T follicular helper cell (primary cell): ENCODE measurements at places on chromosomes 13 and 19.
A peak's percentile ranks its signal among the peaks of the same experiment; 100 is the strongest.

- DNase-seq: peak; percentile 87
Measured at GRCh38 chr13:40770934-40771618, at the start of gene MRPS31. MRPS31 (minus strand) TSS chr13:40771190; CDS start chr13:40771136, 54 bp downstream.

DNA sequence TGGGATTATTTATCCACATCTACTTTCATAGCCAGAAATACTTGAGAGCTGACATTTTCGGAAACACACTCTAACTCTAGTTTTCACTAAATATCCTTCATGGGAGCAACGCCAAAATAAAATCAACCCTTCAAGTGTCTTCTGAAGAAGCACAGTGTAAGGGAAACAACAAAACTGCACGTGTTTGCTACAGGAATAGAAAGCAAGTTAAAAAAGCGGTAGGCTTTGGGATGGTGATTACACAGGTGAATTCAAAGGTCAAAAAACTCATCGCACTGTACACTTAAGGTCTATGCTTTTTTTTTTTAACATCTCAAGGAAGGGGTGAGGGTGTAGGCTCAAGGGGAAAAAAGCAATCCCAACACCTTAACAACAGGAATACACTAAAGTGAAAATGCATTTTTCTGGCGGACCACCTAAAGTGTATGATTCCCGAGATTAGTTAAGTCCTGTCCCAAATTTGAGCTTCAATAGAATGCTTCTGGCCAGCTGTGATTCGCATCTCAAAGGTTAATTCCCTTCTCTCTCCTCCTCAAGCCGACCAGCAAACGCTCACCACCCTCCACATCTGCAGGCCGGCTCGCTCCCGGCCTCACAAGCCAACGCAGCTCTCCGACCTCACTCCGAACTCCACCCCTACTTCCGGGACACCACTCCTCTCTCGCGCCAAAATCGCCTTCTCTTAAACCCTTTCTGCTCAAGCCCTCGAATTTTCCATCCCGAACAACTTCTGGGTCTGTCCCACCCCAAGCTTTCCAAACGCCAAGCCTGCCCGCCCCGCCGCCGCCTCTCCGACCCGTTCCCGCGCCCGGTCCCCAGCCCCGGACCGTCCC lies 1.1 kb downstream of the ARGLU1 start:
- DNase-seq: no peak

DNA sequence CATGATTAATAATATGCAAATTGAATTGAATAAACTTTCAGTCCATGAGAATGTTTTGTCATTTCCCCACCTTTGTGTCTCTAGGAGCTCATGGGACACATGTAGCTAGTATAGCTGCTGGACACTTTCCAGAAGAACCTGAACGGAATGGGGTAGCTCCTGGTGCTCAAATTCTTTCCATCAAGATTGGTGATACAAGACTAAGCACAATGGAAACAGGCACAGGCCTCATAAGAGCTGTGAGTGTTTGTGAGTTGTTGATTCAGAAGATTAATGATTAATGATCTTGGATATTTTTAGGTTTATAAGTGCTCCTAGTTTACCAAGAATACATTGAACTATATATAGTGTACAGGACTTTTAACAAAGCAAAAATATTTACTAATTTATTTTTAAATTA lies 30.1 kb downstream of the TPP2 start:
- no peak for DNase-seq

- no peak for DNase-seq
Measured at GRCh38 chr13:113741191-113741668, 17.8 kb upstream of the TMEM255B start.

GRCh38 chr19:18013210-18014111 lies 5.5 kb downstream of the ARRDC2 start:
- DNase-seq: no peak

DNA sequence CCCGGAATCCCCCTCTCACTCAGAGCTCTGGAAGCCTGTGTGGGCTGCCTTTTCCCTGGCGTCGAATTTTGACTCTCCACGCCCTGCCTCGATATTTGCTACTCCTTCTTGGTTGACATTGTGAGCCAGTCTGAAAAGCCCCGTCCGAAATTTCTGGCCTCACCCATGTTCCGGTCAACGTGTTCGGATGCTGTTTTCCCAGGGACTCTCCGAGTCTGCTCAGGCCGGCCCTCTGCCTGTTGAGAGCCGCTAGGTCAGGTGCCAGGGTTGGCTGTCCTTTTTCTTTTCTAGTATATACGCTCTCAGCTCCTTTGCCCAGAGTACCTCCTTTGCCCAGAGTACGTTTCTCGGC lies 6.8 kb upstream of the DGKH start:
- no peak for DNase-seq

DNA sequence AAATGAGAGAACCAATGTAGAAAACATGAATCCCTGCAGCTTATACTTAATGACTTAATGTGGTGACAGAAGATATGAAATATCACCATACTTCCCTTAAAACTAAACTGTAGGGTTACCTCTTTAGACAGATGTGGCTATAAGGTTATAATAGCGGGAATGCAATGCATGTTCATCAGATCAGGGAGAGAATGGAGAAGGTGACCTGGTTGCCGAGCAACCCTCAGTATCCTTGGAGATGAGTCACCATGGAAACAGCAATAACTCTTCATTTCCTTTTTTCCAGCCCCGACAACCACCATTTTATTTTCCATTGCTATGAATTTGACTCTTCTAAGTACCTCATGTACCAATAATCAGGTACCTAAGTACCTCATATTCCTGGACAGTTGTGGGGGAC lies 28.0 kb upstream of the ZNF835 start:
- no peak for DNase-seq

DNA sequence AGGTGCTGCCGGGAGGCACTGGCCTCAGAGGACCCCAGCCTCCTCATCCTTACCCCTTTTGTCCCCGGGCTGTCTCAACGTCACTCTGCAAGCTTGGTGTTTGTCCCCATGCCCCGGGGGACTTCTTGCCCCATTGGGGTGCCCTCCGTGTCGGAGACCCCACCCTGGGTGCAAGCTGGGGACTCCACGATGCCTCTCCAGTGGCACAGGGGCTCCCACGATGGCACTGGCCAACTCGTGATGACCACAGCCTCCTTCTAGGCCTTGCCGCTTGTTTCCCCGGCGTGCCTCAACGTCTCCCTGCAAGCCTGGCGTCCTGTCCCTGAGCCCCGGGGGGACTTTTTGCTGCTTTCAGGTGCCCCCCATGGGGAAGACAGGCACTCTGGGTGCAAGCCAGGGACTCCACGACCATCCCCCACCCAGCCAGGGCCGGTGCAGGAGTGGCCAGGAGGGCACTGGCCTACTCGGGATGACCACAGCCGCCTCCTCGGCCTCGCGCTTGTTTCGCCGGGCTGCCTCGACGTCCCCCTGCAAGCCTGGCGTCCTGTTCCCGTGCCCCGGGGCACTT lies 237.0 kb downstream of the TUBA3C start:
- DNase-seq: no peak

DNA sequence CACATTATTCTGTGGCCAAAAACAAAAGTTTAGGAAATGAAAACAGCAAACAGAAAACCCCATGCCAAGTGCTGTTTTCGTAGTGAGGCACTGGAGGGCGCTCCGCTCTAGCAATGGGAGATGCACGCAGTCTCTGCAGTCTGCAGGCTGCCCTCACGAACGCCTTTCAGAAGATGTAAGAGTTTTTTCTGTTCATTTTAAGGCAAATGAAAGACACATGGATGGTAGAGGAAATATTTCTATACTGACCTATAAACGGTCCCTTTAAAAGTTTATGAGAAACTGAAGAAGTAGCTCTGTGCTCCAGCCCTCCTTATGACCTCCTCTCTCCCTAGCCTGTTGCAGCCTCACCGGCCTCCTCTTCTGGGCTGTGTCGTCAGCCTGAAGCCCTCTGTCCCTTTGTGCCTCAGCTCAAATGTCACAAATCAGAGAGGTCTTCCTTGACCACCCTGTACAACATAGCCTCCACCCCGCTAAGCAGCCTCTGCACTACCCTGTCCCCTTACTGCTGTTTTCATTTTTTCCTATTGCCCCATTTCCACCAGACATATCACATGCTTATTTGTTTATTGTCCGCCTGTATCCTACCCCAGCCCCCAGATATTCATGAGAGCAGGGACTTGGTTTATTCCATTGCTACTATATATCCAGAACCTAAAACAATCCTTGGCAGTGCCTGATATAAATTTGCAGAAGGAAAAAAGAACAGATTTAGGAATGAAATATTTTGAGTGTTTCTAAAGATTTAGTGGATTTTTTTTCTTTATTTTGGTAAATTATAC lies 116.4 kb downstream of the TM9SF2 start:
- DNase-seq: no peak

DNA sequence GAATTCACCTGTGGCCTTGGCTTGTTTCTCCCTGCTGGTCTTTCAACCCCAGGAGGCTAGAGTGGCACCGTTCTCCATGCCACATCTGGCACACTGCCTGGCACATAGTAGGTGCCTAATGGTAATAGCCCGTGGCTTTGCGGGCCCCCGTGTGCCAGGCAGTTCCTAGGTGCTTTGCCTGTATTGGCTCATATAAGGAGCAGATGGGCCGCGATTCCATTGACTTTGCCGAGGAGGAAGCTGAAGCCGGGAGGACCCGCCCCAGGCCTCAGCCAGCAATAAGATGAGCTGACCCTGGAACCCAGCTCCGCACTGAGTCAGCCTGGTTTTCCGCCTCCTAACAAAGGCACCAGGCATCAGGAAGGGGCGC lies 807 bp downstream of the PGLYRP1 start:
- DNase-seq: no peak

DNA sequence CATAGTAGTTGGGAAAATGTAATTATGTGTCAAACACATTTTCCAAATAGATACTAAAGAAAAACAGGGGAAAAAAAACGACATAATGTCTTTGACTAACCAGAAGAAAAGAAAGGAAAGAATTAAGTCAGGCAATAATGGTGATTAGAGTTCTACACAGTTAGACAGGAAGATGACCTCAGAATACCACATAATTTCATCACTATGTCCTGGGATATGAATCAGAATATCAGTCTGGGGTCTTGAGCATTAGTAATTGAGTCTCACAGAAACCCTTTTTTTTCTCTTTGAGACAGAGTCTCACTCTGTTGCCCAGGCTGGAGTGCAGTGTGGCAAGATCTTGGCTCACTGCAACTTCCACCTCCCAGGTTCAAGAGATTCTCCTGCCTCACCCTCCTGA lies 503.4 kb downstream of the SLITRK1 start:
- no peak for DNase-seq

DNA sequence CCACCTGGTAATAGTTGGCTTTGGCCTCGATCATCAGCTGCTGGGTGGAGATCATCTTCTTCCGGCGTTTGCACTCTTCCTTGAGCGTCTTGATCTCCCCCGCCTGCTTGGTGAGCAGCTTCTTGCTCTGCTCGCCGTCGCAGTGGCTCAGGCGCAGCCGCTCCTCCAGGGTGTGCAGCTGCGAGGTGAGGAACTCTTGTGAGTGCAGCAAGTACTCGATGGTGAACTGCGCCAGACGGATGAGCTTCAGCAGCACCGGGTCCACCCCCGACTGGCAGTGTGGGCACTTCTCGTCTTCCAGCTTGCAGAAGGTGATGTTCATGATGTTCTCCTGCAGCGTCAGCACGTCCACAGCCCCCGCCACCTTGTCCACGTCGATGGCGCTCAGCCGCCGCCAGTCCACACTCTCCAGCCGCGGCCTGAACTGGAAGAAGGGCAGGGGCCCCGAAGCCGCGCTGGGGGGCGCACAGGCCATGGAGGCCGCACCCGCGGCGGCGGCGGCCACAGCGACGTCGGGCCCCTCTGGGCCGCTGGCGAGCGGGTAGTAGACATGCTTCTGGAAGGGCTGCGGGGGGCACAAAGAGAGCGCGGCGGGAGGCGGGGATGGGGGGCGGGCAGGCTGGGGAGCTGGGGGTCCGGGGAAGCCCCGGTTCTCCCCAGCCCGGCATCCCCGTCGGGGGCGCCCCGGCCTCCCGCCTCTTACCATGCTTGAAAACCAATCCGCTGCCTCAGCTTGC lies 3.0 kb downstream of the DZIP1 start:
- no peak for DNase-seq

DNA sequence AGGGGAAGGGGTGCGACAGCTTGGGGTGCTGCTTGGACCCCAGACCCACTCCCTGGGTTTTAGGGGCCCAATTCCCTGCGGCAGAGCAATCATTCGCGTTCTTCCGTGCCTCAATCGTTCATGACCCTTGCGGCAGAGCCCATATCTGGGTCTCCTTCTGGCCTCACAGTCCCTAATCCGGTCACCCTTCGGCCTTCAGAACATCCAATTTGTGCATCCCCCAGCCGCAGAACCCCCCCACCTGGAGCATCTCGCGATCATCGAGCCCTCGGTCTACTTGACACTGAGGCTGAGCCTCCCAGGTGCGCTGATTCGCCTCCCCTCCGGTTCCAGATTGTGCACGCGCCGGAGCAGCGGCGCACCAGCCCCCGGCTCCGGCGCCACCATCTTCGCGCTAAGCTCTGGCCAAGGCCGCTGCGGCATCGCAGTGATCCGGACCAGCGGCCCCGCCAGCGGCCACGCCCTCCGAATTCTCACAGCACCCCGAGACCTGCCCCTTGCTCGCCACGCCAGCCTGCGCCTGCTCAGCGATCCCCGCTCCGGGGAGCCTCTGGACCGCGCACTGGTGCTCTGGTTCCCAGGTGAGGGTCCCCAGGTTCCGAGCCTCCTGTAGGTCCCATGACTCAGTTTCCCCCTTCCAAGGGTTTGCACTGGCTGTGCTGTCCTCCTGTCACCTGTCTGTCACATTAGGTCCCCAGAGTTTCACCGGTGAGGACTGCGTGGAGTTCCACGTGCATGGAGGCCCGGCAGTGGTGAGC lies 501 bp downstream of the GTPBP3 start:
- DNase-seq: no peak

DNA sequence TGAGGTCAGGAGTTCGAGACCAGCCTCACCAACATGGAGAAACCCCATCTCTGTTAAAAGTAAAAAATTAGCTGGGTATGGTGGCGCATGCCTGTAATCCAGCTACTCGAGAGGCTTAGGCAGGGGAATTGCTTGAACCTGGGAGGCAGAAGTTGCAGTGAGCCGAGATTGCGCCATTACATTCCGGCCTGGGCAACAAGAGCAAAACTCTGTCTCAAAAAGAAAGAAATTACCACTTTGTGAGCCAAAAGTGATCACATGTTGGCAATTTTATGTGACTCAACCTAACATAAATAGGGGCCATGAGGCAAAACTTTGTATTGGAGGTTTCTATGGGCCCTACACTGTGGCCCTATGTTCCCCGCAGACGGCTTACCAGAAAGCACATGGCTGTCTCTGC lies 72.2 kb downstream of the MAP4K1 start:
- no peak for DNase-seq

DNA sequence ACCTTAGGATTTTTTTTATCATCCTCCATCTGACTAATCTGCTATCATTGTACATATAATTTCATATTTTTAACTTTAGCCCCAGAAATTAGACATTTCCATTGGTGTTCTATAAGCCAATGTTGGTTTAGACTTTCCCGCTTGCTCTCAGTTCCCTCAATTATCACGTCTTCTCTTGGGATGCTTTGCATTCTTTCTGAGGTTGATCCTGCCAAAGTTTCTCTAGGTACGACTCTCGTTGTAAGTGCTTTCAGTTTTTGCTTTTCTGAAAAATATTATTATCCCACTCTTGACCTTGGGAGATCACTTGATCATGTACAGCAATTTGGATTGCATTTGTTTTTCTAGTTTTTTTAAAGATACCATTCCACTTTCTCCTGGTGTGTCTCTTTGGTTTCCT lies 270.2 kb downstream of the IRS2 start:
- no peak for DNase-seq
